ENCODE measurements at places on chromosomes 16 and 17.

- DNase-seq: no peak
Measured at GRCh38 chr16:13553453-13553985, 366.4 kb upstream of the ERCC4 start.

GRCh38 chr17:2227025-2227699 lies 76.4 kb downstream of the SMG6 start:
- DNase-seq: no peak

GRCh38 chr17:71658996-71659395 lies 461.8 kb upstream of the SOX9 start:
- DNase-seq: no peak

DNA sequence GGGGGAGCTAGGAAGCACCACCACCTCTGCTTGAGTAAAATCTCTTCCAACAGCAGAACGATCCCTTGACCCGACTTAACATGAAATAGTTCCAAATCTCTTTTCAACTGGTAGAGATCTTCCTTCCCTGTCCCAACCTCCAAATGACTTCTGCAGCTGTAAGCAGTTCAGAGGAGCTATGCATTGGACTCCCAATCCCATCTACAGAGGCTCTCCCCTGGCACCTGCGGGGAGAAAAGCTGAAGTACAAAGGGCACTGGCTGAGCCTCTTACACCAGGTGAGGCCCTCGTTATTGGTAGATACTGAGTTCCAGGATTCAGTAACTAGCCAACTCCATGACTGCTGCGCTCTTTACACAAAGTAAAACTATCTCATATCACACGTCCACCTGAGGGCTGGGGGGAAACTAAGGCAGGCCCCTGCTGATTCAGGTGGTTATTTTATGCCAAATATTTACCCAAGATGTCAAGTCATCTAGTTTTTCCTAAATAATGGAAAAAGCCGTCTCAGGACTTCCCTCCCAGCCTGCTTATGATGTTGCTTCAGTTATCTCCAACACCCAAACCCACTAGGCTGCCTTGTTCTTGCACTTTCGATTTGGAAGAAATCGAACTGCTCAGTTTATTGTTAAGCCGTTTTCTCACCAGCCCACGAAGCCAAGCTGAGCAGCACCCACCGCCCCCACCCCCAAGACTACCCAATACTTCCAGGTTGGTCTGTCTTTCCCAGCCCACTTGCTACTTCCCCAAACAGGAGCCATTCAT lies 3.2 kb downstream of the ACTG1 start:
- DNase-seq: no peak

DNA sequence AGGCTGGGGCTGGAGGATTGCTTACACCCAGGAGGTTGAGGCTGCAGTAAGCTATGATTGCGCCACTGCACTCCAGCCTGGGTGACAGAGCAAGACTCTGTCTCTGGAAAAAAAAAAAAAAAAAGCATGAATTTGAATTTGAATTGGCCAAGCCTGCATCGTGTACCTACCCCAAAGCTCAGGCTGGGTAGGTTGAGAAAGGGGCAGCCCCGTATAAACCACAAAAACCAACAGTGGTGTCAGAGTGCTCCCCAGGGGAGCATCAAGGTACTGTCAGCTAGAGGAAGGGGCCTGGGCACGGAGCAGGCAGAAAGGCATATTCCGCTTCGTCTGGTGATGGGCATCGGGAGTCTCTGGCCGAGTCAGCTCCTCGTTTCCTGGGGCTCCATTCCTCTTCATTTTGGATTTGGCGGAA lies 40.9 kb downstream of the RAP1GAP2 start:
- DNase-seq: no peak

DNA sequence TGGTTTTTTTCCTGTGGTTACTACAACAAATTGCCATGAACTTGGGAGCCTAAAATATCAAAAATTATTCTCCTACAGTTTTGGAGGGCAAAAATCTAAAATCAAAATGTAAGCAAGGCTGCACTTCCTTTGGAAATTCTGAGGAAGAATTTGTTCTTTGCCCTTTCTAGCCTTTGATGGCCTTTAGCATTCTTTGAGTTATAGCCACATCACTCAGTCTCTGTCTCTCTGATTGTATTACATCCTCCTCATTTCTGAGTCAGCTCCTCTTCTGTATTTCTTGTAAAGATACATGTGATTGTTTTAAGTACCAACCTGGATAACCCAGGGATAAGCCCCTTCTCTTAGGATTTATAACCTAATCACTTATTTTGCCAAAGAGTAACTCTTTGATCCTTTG lies 282.0 kb downstream of the BCAS3 start:
- no peak for DNase-seq

DNA sequence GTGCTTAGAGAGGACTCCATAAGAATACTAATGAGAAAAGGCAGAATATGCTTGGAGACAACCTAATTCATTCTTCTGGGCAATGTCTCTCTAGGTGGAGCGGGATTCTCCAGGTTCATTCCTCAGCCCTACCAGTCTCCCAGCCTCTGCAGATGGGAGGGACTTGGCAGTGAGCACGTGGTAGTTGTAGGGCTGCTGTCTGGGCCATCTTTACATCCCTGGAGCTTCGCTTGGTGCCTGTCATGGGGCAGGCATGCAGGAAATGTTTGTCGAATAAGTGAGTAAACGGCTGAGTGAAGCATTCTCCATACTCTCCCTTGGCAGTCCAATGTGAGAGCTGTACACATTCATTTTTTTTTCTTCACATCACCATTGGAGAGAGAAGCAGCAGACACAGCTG lies 387.5 kb downstream of the UTP18 start:
- DNase-seq: peak; percentile 1

- no peak for DNase-seq
Measured at GRCh38 chr17:80919331-80920311, 72.0 kb upstream of the CHMP6 start.

DNA sequence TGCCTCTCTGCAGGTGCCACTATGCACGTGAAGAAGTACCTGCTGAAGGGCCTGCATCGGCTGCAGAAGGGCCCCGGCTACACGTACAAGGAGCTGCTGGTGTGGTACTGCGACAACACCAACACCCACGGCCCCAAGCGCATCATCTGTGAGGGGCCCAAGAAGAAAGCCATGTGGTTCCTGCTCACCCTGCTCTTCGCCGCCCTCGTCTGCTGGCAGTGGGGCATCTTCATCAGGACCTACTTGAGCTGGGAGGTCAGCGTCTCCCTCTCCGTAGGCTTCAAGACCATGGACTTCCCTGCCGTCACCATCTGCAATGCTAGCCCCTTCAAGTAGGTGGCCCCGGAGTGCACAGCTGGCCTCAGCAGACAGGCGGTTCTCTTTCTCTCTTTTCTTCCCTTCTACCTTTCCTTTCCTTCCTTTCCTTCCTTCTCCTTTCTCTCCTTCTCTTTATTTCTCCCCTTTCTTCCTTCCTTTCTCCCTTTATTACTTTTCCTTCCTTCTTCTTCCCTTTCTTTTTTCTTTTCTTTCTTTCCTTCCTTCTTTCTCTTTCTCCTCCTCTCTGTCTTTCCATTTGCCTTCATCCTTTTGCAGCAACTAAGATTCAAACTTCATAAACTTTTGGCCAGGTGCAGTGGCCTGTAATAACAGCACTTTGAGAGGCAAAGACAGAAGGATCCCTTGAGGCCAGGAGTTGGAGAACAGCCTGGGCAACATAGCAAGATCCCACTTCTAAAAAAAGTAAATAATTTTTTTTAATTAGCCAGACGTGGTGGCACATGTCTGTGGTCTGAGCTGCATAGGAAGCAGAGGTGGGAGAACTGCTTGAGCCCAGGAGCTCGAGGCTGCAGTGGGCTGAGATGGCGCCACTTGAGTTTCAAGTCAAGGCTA lies 46.7 kb downstream of the SCNN1B start:
- no peak for DNase-seq

- no peak for DNase-seq
Measured at GRCh38 chr16:3012828-3013420, at the start of gene CLDN9. CLDN9 (plus strand) TSS chr16:3012923; CDS start chr16:3013363, 440 bp downstream.

DNA sequence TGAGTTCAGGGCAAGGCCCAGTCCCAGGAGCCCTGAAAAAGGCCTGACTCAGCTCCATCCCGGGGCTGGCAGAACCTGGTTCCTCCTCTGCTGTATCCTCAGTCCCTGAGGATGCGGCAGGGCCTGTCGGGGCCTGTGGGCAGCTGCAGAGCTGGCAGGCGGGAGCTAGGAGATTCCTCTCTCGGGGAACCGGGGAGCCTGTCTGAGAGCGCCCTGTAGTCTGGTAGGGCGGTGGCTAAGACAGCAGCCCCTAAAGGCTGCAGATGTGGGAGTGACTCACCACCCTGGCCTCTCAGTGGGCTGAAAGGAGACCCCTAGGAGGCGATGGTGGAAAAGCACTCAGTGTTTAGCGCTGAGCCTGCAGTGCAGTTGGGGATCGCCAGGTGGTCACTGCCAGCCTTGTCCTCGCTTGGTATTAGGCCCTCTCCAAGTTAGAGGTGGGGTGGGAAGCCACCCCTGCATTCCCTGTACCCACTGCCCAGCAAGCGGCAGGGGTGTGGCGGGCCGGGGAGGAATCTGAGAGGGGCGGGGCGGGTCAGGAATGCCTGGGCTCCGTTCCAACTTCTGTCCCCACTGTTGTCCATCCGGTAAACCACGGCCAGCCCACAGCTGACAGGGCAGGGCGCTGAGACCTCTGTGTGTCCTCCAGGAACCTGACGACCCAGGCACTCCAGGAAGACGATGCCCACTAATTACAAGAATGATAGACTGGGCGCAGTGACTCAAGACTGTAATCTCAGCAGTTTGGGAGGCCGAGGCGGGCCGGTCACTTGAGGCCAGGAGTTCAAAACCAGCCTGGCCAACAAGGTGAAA lies 29.5 kb upstream of the CDH1 start:
- DNase-seq: peak; percentile 55

DNA sequence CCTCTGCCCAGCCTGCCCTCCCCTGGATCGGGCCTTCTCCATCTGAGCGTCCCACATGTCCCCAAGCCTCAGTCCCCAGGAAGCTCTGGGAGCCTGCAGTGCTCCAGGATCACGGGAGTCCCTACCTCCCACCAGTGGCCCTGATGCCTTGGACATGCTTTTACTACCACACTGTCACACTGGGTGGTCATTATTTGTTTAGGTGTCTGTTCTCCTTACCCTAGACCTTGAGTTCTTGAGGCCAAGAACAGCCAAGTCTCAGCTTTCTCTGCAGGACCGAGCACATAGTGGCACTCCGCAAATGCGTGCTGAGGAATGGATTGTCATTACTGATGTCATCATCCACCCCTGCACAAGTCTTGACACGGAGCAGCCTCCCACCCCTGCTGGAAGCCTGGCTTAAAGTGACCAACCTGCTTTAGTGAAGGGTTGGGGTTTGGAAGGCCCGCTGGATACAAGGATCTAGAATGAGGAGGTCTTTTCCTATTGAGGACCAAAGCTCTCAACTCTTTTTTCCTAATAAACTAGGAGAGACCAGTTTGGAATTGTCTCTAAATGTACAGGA lies 132.9 kb upstream of the CRHR1 start:
- no peak for DNase-seq

DNA sequence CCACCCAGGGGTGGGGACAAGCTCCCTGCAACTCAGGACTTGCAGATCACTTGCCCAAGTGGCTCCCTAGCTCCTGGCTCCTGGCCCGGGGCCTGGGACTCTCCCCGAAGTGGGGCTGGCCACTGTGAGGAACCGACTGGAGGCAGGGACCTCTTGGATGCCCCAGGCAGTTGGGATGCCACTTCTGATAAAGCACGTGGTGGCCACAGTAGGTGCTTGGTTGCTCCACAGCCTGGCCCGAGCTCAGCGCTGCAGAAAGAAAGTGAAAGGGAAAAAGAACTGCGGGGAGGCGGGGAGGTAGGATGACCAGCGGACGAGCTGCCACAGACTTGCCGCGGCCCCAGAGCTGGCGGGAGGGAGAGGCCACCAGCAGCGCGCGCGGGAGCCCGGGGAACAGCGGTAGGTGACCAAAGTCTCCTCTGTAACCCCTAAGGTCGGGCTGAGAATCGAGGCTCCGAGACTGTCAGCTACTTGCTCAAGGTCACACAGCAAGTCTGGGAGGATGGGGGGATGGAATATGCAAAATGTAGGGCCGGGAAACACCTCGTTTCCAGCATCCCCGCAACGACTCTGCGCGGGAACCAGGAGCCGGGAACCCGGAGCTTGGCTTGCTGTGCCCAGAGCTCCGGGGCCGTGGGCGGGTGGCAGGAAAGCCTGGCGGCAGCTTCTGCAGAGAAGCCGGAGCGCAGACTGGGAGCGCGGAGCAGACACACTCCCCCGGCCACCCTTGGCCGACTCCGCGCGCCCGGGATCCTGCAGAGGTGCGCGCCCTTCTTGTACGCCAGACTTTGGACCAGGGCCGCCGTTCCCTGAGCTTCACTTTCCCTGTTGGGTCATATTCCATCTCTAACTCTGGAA lies 1.9 kb downstream of the CIITA start:
- DNase-seq: peak; percentile 8

GRCh38 chr16:69486272-69486671 lies 61.9 kb downstream of the CYB5B start:
- DNase-seq: no peak

DNA sequence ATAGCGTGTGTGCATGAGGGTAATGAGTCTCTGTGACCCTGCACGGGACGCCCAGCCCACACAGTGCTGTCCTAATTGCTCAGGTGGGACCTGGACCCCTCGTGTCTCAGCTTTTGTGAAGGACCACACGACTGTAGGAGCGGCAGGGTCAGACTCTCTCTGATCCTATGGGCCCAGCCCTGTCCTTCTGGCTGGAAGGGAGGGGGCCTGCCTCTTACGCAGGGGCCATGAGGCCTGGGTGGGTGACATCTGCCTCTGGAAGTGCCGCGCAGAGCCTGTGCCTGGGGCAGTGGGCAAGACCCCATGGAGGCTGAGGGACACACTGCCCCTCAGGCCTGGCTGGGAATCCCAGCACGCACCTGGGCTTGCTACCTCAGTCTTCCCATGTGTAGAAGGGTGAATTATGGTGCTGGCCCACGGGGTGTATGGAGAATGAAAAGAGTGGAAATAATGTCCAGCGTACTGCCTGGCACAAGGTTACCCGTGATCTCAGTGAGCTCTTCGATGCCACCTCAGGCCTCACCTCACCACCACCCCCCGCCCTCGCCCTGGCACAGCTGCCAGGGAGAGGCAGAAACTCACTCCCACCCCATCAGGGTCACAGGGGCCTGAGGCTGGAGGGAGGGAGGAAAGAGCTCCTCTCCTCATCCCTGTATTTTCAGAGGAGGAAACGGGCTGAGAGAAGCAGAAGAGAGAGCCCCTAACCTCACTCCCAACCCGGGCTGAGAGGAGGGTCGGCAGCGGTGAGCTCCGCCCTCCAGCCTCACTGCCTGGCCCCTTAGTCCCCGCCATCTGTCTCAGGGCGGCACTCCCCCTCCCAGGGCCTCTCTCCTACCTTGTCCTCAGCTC lies 27.1 kb upstream of the DBNDD1 start:
- DNase-seq: no peak

DNA sequence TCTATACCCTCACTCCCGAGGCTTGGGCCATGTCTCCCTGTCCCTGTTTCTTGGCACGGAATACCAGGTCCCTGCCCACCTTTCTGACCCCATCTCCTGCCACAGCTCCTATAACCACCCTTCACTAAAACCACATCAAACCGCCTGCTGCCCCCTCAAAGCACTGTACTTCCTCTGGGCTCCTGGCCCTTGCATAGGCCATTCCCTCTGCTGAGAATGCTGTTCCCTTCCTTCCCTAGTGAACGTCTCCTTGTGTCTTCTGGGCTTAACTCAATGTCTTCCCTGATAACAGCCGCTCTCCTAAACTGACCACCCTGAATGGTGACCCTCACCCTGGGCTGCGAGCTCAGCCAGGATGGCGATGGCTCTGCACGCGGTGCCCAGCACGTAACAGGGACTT lies 10.7 kb downstream of the AANAT start:
- no peak for DNase-seq

GRCh38 chr17:59858167-59858816 lies 34.5 kb downstream of the TUBD1 start:
- peak; percentile 43 for DNase-seq

All from fibroblast of upper back skin (primary cell).